Activated T-cell treated with anti-CD3 and anti-CD28 coated beads for 4 hours (primary cell): ENCODE measurements at places on chromosomes 12 and 14.

GRCh38 chr14:83757916-83758315, 1772.0 kb upstream of the FLRT2 start:
- no peak for DNase-seq

DNA sequence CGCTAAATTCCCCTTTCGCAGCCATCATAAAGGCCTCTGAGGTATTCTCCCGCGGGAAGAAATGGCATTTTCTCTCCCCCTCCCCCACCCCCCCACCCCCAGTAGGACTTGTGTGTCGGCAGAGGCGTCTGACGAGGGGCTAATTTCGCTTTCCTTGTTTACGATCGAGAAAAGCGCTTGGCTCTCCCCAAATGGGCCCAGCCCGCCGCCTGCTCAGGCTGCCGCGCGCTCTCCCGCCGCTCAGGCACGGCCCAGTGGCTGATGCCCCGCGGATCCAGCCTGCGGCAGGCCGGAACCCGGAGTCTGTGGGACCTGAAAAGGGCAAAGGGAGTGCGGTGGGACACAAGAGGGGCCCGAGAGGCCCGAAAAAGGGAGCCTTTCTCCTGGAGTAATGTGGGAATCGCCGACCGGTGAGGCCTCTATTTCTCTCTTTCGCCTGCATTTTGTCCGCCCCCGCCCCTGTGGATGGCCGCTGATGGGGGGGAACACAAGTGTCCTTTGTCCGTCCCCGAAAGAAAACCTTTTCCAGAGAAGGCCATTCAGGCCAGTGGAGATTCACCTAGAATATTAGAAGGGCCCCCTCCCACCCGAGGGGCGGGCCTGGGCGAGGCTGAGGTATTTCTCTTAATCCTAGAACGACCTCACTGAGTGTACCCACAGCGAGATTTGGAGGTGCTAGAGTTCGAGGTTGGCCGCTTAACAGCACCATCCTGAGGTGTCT, 9.0 kb upstream of the HOXC6 start:
- no peak for DNase-seq

DNA sequence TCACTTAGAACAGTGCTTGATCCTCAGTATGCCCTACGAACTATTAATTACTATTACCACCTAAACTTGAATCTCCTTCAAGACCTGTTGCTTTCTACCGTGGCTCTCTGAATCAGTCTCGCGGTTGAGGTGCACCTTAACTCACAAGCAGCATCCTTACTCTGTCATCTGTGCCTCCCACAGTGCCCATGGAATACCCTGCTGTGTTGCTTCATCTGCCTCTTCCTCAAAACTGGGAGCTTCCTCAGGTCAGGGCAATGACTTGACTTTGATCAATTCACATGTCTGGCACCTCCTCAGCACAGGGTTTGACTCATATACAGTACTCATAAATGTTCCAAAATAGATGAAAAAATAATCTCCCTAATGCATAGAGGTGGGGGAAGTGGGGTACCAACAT, 305.9 kb downstream of the NUAK1 start:
- DNase-seq, result no peak

DNA sequence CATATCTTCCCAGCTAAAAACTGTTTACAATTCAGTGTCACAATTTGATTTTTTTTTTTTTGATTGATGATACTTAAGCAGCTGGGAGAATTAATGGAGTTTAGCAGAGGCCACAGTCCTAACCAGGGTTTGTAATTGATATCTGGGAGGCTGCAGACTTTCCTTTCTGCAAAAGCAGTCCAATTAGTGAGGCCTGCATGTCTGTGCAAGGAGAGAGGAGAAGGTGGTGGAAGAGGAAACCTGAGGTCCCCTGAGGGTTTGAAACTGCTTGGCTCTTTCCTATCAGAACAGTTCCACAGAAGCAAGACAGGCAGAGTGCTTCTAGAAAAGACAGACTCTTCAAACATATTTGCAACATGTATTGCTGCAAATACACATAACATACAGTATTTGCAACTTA, 160.8 kb upstream of the KRR1 start:
- DNase-seq, result no peak

DNA sequence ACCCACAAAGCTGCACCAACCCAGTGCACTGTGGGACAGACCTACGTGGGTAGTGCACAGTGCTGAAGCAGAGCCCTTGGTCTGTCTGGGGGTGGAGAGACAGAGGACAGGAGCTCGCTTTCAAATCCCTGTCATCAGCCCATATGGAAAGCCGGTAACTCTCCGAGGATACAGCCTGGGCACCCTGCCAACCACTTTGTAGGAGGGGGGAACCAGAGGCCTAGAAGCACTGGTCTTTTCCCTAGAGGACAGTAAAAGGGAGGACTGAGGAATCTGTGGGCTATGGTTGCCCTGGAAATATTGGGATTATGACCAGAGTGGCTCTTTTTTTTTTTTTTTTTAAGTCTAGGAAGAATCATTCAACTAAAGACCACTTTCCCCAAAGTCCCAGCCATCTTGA, 74.3 kb downstream of the MAP3K9 start:
- DNase-seq, result no peak
